ENCODE measurements at places on chromosomes 3 and 15.
A peak's percentile ranks its signal among the peaks of the same experiment; 100 is the strongest.

DNA sequence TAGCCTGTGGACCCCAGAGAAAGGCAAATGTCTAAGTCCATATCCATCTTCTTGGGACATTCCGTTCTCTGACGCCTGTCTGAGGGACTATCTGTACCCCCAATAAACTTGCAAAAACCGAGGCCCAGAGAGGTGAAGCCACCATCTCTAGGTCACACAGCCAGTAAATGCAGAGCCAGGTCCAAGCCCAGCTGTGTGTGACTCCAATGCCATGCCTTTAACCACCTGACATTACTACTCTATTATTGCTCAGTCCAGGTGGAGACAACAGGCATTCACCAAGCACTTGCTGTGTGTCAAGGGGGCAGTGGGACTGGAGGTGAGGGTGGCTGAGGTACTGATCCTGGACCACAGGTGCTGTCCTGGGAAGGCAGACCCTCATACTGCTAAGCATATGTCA, 25.4 kb downstream of the CYP8B1 start:
- DNase-seq = no peak

- peak; percentile 79 for DNase-seq
Measured at GRCh38 chr15:91887921-91888373, 34.4 kb downstream of the SLCO3A1 start.

DNA sequence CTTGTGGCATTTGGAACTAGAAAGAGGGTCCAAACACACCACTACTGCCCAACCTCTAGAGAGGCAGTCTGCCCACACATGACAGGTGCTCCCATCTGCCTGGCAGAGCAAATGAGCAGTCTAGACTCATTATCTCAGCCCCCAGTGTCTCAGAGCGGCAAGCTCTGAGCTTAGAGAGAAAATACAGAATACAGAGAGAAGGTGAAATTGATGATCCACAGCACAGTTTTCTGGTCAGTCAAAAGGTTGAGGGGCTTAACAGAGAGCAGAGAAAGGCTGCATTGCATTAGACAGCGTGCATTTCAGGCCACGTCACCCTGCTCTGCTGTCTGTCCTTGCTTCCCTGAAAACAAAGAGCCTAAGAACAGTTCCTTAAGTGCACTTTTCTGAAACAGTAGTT, 135.1 kb downstream of the KCNMB2 start:
- DNase-seq = peak; percentile 8

DNA sequence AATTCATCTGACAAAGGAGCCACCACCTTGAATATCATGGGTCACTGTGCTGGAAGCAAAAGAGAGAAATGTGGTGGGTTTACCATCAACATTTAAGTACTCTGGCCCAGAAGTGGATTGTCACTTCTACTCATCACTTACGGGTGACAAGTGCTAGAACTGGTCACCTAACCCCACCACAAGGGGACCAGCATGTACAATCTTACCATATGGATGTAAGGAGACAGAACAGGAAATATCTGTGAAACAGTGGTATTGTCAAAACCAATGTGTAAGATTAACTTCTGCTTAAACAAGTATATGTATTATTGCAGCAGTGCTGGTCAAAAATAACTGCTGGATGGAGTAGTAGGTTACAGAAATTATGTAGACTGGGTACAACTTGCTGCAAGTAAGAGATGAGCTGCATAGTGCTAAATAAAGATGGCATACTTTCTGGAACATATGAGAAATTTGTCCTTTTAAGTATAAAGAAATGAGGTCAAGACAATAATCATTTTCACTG, 171.8 kb downstream of the POTEB3 start:
- DNase-seq = no peak

DNA sequence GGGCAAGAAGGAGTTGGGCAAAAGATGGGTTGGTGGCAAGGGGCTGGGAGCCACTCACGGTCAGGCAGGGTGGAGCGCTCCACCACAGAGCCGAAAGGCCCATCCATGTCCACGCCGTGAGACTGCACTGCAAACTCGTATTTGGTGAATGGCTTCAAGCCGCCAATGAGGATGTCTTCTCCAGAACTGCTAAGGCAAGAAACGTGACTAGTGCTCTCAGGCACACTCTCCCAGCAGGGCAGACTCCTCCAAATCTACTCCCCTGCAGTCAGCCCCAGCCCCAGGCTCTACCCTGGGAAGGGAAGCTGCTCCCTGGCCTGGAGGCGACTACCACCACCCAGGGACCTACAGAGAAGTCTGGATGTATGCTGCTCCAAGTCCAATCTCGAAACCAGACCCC, 11.4 kb upstream of the IGDCC3 start:
- no peak for DNase-seq

DNA sequence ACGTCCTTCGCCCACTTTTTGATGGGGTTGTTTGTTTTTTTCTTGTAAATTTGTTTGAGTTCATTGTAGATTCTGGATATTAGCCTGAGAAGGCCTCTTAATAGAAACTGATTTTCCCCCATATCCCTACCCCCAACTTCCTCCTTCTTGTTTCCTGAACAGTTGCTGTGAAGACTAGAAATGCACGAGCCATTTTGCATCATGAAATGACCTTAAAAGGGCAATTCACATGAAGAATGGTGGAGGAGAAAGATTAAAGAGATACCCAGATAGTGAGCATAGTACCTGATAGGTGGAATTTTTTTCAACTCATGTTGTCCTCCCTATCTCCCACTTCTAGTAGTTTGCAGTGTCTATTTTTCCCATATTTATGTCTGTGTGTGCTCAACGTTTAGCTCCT, 55.2 kb upstream of the KCNH8 start:
- DNase-seq = no peak

DNA sequence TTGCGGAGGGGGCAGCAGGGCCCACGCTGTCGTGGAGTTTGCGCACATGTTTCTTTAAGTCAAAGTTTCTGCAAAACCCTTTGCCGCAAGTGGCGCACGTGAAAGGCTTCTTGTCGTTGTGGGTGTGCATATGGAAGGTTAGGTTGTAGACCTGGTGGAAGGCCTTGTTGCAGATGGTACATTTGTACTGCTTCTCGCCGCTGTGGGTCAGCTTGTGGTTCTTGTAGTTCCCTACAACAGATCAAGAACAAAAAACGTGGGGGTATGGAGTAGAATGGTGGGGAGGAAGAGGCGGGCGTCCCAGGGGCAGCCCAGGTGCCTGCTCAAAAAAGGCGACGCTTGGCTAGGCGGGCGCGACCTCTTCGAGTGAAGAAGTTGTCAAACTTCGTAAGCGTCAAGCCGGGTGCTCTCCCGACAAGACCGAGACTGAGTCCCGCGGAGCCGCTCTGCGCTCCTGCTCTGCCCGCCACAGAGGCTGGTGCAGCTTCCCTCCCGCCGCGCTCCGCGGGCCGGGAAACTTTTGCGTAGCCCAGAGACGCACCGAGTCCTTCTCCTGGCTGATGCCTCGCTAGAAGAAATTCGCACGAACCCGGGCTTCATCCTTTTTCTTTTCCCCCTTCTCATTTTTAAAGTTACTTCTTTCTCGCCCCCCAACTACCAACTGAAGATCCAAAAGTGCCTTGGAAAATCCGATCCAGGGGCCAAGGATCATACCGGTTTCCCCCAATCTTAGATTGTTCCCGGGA, 3.1 kb downstream of the FEZF2 start:
- DNase-seq = no peak

DNA sequence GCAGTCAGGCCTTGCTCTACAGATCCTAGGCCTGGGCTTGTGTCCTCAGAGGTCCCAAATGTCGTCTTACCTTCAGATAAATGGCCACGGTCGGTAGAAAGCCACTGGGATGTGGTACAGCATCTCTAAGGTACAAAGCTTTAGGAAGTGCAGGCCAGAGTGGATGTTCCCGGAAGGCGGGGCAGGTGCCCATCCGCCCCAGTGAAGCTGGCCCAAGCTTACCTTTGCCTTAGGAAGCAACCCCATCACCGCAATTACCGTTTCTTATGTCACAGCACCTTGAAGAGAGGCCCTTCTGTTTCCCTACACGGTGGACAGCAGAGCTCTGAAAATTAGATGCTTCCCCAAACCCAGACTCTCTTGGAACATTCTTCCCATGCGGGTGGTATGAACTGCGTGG, 240.1 kb upstream of the LYSMD4 start:
- no peak for DNase-seq

DNA sequence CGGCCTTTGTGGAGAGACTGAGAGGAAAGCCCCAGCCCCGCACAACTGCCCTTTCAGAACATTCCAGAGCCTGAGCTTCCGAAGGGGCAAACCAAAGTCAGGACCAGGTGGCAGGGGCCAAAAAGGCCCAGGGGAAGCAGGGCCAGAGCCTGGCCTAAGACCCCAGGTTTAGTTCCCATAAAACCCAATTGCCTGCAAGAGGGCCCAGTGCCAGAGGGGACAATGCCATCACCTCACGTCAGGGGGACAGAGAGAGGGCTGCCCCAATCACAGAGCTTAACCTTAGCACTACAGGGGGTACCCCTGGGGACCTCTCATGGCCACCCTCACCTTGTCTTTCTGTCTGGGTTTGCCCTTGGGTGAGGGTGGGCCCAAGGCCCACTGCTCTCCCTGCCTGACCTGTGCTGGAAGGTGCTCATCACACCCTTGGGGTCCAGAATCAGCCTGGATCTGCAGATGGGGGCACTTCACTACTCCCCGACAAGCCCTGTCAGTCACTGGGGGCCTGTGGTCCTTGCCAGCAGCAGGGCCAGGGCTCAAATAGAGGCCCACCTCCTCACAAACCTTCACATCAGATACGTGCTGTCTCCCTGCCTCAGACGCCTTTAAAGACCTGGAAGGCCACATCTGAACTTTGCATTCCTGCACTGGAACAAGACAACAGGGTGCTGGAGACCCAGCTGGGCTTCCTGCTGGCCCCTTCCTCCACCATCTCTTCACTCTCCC, 3.8 kb downstream of the CALML4 start:
- DNase-seq = no peak

GRCh38 chr15:32029409-32029861, 880 bp upstream of the CHRNA7 start:
- DNase-seq = peak; percentile 70

GRCh38 chr15:64146885-64147681, 4.4 kb upstream of the SNX22 start:
- peak; percentile 78 for DNase-seq

DNA sequence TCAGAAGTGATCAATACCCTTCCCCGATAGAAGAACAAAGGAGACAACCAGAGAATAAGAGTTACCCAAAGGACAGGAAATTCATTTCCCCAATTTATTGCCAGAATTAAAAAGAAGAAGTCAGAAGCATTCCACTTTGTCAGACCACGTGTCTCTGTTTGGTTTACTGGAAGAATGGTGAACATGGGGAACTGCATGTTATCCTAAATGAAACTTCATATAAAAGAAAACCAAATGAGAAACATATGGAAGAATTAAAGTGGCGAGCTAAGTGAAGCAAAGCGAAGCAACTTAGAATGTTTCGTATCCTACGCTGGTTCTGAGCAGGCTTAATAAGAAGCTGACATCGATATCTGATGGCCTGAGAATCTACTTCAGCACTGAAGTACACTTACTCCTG, 190.7 kb downstream of the MAGI1 start:
- no peak for DNase-seq

DNA sequence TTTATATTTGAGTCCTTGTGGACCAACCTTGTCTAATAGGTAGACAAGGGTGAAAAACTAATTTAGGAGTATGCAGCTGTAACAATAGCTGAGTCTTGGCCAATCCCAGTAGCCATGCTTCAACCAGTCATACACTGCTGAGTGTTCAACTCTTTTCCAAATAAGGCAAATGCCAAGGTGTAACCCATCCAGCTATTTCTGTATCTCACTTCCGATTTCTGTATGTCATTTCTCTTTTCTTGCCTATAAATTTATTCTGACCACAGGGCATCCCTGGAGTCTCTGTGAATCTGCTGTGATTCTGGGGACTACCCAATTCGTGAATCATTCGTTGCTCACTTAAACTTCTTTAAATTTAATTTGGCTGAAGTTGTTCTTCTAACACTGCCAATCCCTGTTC, 93.2 kb downstream of the MAGI1 start:
- DNase-seq = no peak

DNA sequence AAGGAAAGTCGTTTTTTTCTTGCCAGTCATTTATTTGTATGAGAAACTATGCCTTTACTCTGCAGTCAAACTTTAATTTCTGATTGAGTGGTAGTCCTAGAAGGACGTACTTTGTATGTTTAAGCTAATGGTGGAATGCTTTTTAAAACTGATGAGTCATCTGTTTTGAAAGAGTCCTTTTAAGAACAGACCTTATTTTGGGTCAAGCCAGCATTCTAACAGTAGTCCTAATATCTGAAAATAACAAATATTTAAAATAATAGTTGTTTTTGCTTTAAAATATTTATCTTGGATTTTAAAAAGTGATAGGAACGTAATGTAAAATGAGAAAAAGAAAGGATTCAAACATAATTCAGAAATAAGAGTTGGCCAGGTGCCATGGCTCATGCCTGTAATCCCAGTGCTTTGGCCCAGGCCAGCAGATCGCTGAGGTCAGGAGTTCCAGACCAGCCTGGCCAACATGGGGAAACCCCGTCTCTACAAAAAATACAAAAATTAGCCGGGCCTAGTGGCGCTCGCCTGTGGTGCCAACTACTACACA, 1.3 kb upstream of the LRRC58 start:
- peak; percentile 12 for DNase-seq

GRCh38 chr3:100041328-100041749, 73.0 kb downstream of the FILIP1L start:
- DNase-seq = no peak

GRCh38 chr3:101722394-101723173, 1.8 kb upstream of the CEP97 start:
- DNase-seq = no peak

DNA sequence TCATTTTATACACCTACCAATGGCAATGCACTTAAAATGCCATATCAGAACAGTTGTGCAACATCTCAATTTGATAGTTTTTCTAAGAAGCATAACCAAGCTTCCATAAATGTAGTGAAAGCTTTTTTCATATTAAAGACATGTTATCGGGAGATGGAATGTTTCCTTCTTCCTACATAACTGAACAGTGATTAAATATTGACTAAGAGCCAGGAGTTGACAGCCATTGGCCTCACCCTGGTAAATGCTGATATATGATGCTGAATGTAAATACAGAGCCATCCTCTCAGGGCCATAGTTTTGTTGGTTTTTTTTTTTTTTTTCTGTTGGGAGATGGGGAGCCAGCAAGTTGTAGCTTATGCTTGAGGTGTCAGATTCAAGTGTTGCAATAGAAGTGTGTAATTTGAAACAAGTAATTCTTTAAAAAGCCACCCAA, 203.3 kb upstream of the IL12A start:
- DNase-seq = no peak

- peak; percentile 67 for DNase-seq
Measured at GRCh38 chr3:179260949-179261765, 10.2 kb upstream of the KCNMB3 start.

DNA sequence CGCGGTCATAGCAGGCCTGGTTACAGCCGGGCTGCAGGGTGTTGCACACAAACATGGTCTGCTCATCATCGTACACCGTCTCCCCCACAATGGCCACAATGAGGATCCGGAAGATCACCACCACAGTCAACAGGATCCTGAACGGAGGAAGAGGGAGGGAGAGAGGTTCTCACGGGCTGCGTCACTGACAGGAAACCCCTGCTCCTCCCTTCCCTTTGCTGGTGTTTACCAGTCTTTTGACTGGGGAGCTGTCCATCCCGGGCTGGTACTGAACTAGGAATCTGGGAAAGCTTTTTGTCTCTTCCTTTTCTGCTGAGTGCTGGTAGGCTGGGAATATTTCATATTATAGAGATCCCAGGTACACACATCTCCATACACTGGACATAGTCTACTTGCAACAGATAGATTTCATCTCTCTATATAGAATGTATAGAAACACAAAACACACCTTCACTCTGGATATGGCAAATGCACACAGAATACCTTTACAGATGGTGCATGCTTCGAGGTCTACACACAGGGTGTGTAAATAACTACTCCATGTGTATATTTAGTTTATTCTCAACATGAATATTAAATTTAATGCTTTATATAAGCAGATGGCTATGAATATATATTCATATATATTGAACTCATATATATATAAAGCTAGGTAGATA, 1.4 kb downstream of the GJD2 start:
- no peak for DNase-seq

- DNase-seq = no peak
Measured at GRCh38 chr3:172151651-172152649, 112.6 kb downstream of the FNDC3B start.

All from Ammon's horn (tissue), 1 donor.